Inflammatory macrophage treated with lipopolysaccharide for 1 hour (primary cell): ENCODE measurements at places on chromosomes 13 and 19.

DNA sequence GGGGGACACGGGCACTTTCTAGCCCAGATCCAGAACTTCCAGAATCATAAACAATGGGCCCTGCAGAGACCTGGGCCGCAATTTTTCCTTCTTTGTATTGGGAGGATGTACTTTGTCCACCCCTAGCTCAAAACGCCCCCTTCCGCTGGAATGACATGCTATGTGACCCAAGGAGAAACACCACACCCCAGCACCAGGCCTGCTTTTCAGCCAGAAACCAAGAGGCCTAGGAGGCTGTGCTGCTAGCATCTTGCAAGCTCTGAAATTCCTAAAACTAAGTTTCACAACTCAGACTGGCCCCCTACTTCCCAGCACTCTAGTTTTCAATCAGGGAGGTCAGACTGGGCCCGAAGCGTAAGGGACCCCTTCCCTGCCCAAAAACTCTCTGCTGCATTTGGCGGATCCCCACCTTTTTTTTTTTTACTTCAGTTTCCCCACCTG lies 538 bp downstream of the LSM4 start:
- DNase-seq: peak; percentile 51

- DNase-seq: no peak
Observed at GRCh38 chr13:113304121-113304520, 7.1 kb downstream of the LAMP1 start.

DNA sequence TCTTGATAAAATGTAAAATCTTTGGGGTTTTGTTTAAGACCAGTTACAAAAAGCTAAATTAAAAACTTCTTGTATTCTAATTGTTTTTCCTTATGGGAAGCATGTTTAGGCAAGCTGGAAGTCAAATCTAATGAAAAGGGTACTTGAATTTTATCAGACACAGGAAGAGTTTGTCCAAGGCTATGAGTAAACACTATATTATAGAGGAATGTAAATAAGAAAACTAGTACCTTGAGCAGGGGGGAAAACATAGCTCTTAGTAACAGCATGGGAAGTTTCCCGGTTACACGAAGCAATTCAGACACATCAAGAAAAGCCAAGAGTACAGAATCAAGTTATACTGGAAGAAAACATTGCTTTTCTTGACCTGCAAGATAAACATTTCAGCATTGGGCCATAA lies 19.8 kb upstream of the ZNF780A start:
- no peak for DNase-seq

DNA sequence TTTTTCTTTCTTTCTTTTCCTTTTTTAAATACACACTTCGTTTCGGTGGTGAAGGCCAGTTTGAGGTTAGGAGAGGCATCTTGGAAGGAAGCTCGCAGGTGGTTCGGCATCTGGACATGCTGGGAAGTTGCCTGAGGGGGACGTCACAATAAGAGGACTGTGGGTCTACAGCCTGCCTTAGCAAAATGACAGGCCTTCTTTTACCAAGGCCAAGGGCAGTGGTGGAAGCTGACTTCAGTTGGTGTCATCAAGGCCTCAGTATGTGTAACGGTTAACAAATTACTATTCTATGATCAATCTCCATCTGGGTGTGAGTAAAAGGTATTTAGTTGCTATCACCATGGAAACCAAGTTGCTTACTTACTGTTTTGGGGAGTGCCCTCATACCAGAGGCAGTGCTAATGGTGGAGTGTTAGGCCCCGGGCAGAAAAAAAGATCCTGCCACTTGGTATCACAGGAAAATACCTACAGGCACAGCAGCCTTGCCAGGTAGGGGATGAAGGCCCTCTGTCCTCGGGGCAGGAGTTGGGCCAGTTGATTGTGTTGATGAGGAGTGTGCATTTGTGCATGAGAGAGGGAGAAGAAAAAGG lies 10.3 kb downstream of the ACTN4 start:
- DNase-seq: no peak

GRCh38 chr19:46841458-46842083 lies 9.1 kb downstream of the AP2S1 start:
- no peak for DNase-seq
